Psoas muscle (tissue), 8 donors: ENCODE measurements at places on chromosomes 5 and 9. TPM values are rescaled to one million over a fixed set of nuclear protein-coding genes. Genes with fewer than 3 reads are reported as not detected.
A peak's percentile ranks its signal among the peaks of the same experiment; 100 is the strongest.

ANKRD31 gene
- total RNA-seq: 0.06 TPM

TEX48 gene
- total RNA-seq: not detected

TLN1 gene
- 146 TPM for total RNA-seq

SPATA31E1 gene
- not detected for total RNA-seq

ZNF454 gene
- total RNA-seq: 0.16 TPM

RMRP gene
- 10,280 TPM for total RNA-seq

GLRA1 gene
- not detected for total RNA-seq

DNA sequence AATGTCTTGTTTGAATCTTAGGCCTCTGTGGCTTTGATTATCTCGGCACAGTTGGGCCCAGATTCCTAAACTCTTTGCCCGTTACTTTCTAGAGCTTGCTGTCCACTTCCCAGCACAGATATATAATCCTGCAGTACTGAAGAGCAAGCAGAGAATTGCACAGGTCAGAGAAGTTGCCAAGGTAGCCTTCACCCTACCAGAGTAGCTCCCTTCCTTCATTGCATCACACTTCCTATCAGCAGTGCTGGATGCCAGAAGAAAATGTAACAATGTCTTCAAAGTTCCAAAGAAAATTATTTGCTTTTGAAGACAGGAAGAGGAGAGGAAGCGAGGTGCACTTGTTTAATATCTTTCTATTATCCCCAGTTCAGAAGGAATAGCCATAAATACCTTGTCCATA, 38.1 kb upstream of the SPATA31D4 start:
- H3K4me1 ChIP-seq: no peaks in the 10 kb centered on the region
- H3K36me3 ChIP-seq: no peaks in the 10 kb centered on the region
- no peak overlapping the region for H3K27ac ChIP-seq
- no peaks in the 10 kb centered on the region for H3K27me3 ChIP-seq
- DNase-seq: no peak

DNA sequence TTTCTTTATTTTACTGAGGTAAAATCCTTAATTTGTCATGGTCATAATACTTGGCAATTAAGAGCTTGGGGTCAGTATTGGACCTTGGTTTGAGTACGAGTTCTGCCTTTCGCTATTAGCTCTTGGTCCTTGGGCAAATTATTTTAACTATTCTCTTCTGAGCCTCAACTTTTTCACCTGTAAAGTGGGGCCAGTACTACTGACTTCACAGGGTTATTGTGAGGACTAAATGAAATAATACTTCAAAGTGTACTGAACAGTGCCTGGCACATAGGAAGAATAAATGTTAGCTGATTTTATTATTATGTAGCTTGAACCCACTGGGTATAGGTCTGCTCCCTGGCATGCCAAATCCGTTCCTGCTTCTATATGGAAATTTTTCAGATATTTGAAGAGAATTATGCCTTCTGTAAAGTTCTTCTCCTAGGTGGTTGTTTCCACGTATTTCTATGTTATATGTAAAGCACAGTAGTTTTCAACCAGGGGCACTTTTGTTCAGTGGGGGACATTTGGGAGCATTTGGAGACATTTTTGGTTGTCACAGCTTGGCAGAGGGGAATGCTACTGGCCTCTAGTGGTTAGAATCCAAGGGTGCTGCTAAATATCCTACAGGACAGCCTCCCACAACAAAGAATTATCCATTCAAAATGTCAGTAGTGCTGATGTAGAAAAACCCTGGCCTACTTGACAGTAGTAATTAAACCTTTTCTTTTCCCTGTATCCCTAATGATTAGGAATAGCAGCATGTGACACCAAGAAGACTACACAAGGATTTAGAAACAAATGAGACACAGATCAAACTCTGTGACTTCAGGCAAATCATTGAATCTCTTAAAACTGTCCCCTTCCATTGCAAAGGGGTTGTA, 4.5 kb downstream of the RCL1 start:
- no peaks in the 10 kb centered on the region for H3K36me3 ChIP-seq
- no peak overlapping the region for H3K4me3 ChIP-seq
- no peaks in the 10 kb centered on the region for H3K27me3 ChIP-seq
- peaks cover 33% of the 10 kb centered on the region for H3K4me1 ChIP-seq
- H3K27ac ChIP-seq: peak overlapping the region; percentile 70

- no peaks in the 10 kb centered on the region for H3K36me3 ChIP-seq
- DNase-seq: no peak
- no peak overlapping the region for H3K27ac ChIP-seq
- no peak overlapping the region for H3K4me3 ChIP-seq
These were observed 498.8 kb downstream of the RAB3C start for GRCh38 chr5:59081693-59082092.

GRCh38 chr5:84248013-84248412, 136.7 kb downstream of the EDIL3 start:
- H3K27ac ChIP-seq: no peak overlapping the region
- no peak for DNase-seq
- no peak overlapping the region for H3K4me3 ChIP-seq
- no peaks in the 10 kb centered on the region for H3K27me3 ChIP-seq
- H3K36me3 ChIP-seq: no peaks in the 10 kb centered on the region
- no peaks in the 10 kb centered on the region for H3K4me1 ChIP-seq

DNA sequence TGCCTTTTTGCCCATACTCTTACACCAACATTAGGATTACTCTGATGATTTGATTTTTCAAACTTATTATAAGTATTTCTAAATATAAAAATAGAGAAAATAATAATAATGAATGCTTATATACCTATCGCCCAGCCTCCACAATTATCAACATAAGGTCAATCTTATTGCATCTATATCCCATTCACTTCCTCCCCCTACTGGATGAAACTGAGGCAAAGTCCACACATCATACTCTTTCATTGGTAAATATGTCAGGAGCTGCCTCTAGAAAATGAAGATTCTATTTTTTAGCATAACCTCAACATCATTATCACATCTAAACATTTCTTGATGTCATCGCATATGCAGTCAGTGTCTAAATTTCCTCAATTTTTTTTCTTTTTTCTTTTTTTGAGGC, 44.3 kb downstream of the SH3RF2 start:
- no peak for DNase-seq
- no peak overlapping the region for H3K4me3 ChIP-seq
- H3K36me3 ChIP-seq: no peaks in the 10 kb centered on the region
- H3K27ac ChIP-seq: no peak overlapping the region

DNA sequence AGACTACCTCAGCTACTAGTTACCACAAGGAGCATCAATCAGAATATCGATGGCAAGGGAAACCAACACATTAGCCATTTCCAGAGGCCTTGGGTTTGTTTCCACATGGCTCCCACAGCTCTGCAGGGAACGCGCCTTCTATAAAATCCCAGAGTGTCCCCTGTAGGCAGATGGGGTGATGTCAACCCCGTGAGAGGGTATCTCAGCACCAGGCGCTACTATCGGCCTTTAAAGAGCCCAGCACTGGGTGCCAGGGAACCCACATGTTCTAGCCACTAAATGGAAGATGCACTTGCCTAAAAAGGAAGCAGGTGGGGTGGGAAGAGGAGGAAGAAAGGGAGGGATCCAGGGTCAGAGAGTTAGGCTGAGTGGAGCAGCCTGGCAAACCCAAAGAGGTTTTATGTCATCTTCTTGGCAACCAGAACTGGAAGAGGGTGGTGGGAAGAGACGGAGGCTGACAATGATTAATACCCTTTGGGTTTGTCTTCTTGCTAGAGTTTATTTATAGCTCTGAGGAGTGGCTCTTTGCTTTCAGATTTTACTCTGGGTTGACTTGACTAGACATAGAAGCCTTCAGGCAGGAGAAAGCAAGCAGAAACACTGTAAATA, 19.9 kb downstream of the MACROH2A1 start:
- no peak for DNase-seq
- H3K4me3 ChIP-seq: no peak overlapping the region
- H3K36me3 ChIP-seq: no peaks in the 10 kb centered on the region
- no peaks in the 10 kb centered on the region for H3K27me3 ChIP-seq
- peak overlapping the region; percentile 78 for H3K27ac ChIP-seq

DNA sequence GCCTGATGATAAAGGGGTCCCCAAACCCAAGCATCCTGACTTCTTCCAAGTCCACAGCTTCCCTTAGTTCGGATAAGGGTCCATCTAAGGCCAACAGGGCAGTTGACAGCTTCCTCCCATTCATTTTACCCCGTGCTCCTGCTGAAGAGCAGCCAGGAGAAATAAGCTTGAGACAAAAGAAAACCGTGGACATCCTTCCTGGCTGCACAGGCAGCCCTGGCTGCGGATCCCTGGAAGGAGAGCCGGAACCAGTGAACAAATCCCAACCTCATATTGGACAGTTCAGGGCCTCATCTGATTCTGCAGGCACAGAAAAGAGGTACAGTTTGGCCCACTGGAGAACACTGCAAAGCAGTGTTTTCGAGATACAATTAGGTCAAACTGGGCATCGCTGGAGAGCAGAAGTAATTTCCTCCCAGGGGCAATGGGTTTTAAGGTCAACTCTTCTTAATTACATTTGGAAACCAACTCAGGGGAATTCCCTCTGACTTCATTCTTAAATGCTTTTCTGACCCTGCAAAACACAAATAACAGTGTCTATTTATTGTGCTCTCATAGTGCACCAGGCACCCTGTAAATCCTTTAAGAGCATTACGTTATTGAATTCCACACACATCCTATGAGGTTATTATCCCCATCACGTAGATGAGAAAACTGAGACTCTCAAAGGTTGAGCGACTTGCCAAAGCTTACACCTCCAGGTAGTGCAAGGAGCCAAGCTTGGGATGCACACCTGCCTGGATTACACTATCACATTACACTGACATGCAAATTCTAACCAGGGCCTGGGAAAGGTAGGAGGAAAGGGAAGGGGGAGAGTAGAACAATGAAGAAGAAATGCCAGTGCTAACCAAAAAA, 21.2 kb downstream of the ADAM19 start:
- H3K36me3 ChIP-seq: no peaks in the 10 kb centered on the region
- H3K27ac ChIP-seq: peak overlapping the region; percentile 67
- peaks cover 56% of the 10 kb centered on the region for H3K4me1 ChIP-seq
- H3K27me3 ChIP-seq: no peaks in the 10 kb centered on the region

DNA sequence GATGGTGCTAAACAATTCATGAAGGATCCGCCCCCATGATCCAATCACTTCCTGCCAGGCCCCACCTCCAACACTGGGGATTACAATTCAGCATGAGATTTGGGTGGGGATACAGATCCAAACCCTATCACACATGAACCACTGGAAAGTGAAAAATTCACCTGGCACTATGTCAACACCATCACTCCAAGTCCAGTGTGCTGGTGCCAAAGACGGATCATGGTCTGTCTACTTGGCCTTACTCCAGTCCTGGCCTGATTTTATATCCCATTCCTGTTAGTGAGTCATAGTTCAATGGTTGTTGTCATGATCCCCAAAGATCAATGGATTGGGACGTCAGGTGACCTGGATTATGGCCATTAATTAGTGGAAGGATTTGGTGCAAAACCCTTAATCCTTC, 147.4 kb upstream of the RPS23 start:
- H3K27me3 ChIP-seq: no peaks in the 10 kb centered on the region
- no peaks in the 10 kb centered on the region for H3K4me1 ChIP-seq
- H3K36me3 ChIP-seq: no peaks in the 10 kb centered on the region
- H3K27ac ChIP-seq: no peak overlapping the region

DNA sequence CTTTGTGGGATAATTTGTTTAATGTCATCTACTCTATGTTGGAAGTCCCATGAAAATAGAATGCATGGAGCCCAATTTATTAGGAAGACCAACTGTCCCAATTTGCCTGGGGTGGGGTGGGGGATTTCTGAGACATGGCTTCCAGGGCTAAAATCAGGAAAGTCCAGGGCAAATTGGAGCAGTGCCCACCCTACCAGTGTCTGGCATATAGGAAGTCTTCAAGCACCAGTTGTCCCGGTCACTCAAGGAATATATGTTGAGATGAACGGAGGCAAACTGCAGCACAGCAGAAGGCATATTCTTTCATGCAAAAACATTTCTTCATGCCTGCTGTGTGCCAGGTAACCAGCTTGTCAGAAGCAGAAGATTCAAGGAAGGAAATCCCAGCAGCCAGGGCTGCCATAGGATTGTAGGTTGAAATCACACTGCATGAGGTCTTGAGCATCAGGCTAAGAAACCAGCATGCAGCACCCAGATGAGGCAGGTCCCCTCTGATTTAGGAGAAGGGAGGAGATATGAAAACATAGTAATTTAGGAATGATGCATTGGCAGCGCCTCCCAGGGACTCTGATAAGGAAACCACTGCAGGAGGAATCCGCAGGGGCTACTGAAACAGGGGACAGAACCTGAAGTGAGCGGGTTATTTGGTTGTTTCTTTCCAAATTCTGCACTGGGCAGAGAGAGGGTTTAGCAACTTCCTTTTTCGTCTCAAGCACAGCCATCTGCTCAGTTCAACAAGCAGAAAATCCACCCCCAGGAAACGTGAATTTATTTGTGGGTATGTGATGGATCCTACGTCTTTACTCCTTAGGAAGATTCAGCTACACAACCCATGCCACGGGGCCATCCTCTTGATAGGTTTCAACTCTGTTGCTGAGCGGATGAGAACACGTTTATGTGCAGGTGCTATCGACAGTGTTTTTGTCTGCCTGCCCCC, 112.6 kb upstream of the CPEB4 start:
- H3K4me1 ChIP-seq: peaks cover 7% of the 10 kb centered on the region
- H3K36me3 ChIP-seq: no peaks in the 10 kb centered on the region
- no peak overlapping the region for H3K4me3 ChIP-seq
- H3K27me3 ChIP-seq: no peaks in the 10 kb centered on the region
- no peak overlapping the region for H3K27ac ChIP-seq

DNA sequence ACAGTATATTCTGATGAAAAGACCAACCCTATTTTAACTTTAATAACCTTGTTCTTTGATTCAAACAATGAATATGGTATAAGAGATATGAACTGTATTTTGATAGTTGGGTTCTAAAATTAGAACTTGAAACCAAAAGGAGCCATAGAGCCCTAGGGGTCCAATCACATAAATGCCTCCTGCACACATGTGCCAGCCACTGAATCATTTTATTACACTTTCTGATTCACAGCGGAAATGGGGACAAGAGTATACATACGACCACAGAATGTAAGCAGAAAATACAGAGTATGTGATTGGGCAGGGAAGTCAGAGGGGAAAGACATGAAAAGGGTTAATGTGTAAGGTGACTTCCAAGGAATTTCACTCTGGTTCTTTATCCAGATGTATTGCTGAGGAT, 1000.2 kb downstream of the NR2F1-AS1 start:
- no peaks in the 10 kb centered on the region for H3K27me3 ChIP-seq
- H3K36me3 ChIP-seq: no peaks in the 10 kb centered on the region
- DNase-seq: no peak
- H3K27ac ChIP-seq: no peak overlapping the region

DNA sequence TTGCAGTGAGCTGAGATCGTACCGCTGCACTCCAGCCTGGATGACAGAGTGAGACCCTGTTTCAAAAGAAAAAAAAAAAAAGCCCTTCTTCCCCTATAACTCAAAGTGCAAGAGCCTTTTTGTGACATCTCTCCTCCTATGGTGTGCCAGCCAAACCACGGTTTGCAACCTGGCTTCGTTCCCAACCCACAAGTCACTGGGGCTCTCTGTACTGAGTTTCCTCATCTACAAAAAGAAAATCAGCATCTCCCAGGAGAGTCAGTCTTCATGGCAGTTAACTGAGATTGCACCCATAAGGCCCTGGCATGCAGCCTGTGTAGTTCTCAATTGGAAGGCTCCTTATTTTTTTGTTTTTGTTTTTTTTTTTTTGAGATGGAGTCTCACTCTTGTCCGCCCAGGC, 14.8 kb downstream of the ODF2 start:
- no peak overlapping the region for H3K4me3 ChIP-seq
- H3K36me3 ChIP-seq: no peaks in the 10 kb centered on the region
- no peaks in the 10 kb centered on the region for H3K4me1 ChIP-seq
- no peak overlapping the region for H3K27ac ChIP-seq
- no peak for DNase-seq
- no peaks in the 10 kb centered on the region for H3K27me3 ChIP-seq
